Myometrial cell (primary cell): ENCODE measurements at places on chromosomes 2 and 18. TPM values are rescaled to one million over a fixed set of nuclear protein-coding genes. Genes with fewer than 3 reads are reported as not detected.

EMILIN1 gene
- 397 and 406 TPM in 2 replicates for total RNA-seq

THAP4 gene
- total RNA-seq: 45.5 and 47.0 TPM in 2 replicates

MC4R gene
- not detected in 2 replicates for total RNA-seq

GKN2 gene
- not detected in 2 replicates for total RNA-seq

CCDC93 gene
- 7.5 and 7.6 TPM in 2 replicates for total RNA-seq

EPB41L3 gene
- not detected in 2 replicates for total RNA-seq

SERPINB11 gene
- total RNA-seq: not detected in 2 replicates

FEV gene
- not detected in 2 replicates for total RNA-seq

MATN3 gene
- 3.5 and 6.2 TPM in 2 replicates for total RNA-seq

ZAP70 gene
- not detected in 2 replicates for total RNA-seq
